ENCODE measurements at places on chromosomes 2 and 18. TPM values are rescaled to one million over a fixed set of nuclear protein-coding genes. Genes with fewer than 3 reads are reported as not detected.

GRCh38 chr18:35827903-35828275 lies 144.6 kb upstream of the RMP24 start:
- DNase-seq, result no peak

Gene ZNF407
- total RNA-seq, result 10.0 TPM

DNA sequence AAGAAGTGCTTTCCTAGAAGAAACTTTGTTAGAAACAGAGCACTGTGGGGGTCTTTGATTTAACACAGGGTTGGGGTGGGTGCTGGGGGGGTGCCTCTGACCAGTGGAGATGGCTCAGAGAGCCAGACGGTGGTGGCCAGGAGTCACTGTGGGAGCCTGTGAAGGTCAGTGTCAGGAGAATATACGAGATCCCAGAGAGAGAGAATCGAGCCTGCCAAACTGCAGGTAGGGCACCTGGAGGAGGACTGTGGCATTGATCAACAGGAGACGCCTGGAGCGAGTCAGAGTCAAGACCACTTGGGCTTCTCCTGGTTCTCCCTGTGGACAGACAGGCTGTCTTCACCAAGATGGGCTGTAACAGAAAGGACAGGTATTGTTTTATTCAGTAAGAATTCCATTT lies 136.5 kb upstream of the TWIST2 start:
- no peak for DNase-seq

Gene LYPD1
- total RNA-seq, result not detected

Gene FECH
- 20.2 TPM for total RNA-seq

GRCh38 chr2:136059036-136059472 lies 58.9 kb downstream of the CXCR4 start:
- no peak for DNase-seq

Data from activated CD4-positive, alpha-beta memory T cell treated with anti-CD3 and anti-CD28 coated beads for 36 hours (primary cell).